ENCODE measurements at places on chromosomes 1 and 21.

GRCh38 chr1:228691926-228692325, 43.4 kb upstream of the RHOU start:
- no peak for DNase-seq

DNA sequence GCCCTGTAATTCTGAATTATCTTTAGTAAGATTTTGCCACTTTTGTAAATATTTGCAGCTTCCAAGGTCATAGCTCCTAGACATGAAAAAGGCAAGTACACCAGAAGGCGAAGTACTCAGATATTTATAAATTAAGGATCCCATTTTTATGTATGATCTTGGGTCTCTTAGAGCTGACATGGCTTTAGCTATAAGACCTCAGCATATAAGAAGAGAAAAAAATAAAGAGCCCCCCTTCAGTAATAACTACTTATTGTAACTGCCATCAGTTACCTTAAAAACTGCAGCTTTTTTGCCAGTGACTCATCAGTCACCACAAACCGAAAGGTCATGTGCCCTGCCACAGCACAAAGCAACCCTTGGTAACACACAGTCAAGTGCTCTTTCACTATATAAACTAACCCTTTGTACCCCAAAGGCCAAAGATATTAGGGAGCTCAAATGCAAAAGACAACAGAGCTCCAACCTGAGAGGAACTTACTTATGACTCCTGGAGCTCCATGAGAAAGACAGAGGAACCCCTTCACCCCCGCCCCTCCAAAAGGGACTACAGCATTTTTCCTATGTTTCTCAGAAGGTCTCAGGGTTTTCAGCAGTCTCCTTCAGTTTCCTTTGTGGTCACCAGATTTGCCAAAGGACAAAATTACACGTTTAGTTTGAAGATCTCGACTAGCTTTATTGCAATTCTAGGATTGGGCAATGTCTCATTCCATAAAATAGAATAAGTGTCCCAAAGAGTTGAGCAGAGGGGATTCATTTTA, 219.8 kb upstream of the DUSP10 start:
- no peak for DNase-seq

DNA sequence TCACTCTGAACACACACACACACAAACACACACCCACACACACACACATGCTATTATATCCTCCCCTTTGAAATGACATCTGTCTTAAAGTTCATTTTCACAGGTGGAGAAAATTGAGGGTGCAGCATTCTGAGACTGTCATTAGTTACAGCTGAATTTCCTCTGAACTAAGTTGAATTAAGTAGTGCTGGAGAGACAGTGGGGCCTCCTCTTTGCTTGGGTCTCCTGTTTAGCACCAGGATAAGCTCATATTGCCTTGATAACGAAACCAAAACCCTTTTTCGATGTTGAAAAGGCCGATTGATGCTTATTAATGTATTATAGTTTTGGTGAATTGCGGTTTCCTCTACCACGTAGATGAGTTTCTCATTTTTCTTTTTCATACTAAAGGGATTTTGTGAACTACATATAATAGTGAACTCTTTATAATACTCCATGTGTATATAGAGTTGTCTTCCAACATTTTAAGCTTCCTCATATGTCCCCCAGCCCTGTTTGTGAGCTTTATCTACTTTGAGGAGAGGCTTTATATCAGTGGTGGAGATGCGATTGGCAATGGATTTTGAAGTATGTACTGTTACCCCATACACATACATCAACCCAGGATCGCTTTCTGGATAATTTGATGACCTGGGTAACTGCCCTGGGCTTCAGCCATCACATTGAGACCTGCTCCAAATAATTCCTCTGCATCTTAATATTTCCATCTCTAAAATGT, 17.4 kb downstream of the DYNLT5 start:
- DNase-seq, result no peak

DNA sequence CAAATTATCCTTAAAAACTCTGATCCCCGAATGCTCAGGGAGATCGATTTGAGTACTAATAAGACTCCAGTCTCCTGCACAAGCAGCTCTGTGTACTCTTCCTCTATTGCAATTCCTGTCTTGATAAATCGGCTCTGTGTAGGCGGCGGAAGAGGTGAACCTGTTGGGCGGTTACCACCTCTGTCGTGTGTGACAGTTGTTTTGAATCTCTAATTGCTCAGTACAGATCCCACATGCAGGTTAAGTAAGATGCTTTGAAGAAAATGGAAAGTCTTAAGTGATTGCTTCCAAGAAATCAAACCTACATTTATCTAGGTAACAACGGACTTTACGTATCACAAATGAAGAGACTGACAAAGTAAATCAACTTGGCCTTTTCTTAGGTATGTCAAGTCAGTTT, 35.5 kb downstream of the COA6 start:
- DNase-seq, result no peak

DNA sequence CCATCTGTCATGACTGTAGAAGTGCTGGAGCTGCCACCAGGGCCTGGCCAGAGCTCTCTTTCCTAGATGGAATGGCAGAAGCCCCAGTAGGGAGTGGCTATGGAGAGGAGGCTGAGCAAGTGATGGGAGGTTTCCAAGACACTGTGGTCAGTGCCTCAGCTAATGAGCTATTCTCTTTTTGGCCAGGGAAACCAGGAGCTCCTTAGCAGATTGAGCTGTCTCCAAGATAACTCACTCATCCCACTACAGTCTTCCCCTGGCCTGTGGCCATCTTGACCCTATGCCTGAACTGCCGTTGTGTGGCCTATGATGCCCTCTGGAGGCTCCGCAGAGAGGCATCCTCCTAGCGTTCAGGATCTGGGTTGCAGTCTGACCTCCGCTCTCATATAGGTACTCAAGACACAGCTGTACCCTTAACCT, 60.5 kb downstream of the ERI3 start:
- no peak for DNase-seq

GRCh38 chr1:160954158-160955104, at the start of gene ITLN2:
TSS of gene ITLN2 (minus strand) at chr1:160954809. CDS start at chr1:160954741, 68 bp downstream.
- no peak for DNase-seq

DNA sequence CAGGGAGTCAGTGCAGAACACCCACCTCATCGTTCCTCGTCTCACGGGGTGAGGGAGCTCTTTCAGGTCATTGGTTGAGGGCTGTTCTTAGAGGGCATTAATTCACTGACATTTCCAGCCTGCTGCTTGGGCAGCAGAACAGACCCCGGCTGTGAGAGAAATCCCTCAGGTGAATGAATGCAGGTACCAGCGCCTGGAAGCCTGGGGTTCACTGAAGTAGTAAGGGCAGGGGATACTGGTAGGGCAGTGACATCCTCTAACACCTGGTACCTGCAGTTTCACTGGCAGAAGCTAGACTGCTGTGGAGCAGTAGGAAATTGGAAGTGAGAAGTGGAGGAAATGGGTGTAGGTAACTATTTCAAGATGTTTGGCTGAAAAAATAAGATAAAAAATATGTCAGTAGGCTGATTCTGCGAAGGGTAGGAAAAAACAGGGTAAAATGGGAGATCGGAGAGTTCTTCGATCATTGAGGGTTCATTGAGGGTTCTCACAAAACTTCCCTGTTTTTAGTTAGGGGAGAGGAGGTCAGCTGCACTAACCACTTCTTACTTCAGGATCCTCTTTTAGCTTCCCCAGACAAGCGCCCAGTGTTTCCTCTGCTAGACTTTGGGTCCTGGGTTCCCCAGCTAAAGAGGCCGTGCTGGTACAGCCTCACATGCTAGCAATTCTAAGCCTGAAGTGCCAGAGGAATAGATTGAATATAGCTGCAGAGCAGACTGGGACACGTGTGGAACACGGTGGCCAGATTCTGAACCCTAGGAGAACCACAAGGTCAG, 55.2 kb downstream of the RNF220 start:
- DNase-seq, result no peak

DNA sequence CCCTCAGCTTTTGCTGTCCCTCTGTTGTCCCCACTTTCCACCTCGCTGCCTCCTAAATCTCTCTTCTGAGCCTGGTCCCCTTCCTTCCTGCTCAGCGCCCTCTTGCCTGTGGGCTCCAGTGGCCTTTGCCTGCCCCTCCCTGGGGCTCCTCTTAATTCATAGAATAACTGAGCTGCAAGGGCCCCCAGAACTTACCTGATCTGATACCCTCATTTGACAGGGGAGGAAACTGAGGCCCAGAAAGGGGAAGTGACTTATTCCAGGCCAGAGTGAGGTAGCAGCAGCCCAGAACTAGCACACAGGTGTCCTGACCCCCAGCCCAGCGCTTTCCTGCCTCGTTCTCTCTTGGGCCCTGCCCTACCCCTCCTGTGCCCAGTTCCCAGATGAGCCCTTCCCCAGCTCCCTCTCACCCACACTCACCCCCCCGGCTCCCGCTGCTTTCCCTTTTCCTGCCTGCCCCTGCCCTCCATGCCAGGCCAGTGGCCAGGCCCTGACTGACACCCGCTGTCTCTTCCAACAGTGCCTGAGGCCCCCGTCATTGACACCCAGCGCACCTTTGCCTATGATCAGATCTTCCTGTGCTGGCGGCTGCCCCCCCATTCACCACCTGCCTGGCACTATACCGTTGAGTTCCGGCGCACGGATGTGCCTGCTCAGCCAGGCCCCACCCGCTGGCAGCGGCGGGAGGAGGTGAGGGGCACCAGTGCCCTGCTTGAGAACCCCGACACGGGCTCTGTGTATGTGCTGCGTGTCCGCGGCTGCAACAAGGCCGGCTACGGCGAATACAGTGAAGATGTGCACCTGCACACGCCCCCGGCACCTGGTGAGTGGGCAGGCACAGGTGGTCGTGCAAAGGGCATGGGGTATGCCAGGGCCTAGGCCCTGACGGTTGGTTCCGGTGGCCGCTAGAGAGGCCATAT, 5.7 kb downstream of the TRIM46 start:
- peak; percentile 68 for DNase-seq

DNA sequence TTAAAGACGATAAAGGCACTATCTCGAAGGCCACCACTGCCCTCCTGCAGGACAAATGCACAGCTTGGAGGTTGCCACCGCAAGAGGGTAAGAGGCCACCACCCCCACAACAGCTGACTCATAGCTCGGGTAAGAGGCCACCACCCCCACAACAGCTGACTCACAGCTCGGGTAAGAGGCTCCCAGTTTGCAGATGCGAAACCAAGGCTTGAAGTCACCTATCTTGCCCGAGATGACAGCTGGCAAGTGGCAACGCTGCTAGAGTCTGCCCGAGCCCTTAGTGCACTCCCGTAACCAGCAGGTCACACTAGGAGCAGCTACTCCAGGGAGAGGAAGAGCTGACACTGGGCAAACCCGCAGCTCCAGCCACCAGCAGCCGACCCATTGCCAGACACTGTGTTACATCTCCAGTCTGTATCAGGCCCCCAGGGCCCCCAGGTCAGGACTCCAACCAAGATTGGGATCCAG, 17.1 kb upstream of the SPSB1 start:
- peak; percentile 87 for DNase-seq

DNA sequence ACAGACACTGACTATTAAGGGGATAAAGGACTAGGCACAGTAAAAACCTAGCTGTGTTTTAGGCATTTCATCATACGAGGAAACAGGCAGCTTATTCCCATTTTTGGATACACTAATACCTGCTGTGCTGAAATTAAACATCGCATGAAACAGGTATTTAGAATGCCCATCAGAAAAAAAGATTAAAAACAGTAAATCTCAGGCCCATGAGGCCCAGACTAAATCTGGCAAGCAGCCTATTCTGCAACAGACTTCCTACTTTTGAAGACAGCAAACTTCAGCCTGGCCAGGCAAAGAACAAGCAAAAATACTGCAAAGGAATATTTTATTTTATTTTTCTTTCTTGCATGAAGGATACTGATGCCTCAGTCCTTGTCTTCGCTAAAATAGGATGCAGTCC, 240.2 kb downstream of the LMO4 start:
- DNase-seq, result no peak

DNA sequence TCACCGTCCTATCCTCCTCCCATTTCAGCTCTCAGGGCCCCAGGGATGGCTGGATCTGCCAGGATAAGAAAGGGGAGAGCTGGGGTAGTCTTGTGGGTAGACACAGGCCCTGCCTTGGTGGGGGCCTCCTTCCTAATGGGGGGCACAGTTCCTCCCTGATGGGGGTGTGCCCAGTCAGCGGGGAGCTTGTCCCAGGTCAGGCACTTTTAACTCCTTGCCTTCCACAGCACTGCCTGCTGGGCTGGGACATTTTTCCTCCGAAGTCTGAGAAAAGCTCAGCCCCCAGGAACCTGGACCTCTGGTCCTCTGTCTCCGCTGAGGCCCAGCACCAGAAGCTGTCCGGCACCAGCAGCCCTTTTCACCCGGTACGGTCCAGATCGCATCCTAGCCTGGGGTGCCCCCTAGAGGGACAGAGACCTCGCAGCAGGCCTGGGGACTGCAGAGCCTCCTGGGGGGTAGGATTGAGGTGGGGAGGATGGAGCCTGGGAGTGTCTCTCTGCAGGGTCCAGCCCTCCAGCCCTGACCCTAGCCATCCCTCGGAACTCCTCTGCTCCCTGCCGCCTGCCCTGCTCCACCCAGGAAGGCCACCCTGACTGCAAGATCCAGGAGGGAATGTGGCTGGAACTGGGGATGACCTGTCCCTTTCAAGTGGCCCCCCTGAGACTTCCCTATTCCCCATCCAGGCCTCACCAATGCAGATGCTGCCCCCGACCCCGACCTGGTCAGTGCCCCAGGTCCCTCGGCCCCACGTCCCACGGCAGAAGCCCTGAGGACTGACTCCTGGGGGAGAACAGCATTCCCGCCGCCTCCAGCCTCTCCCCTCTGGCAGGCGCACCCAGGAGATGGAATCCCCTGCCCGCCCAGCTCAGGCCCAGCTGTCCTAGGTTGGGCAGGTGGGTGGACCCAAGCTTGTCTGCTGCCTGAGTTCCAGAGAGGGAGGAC, 12.0 kb downstream of the MIIP start:
- peak; percentile 74 for DNase-seq

All from upper lobe of right lung (tissue), 1 donor.